ENCODE measurements at places on chromosomes 2 and 18.

- no peak for DNase-seq
Measured at GRCh38 chr2:67938053-67938452, 124.8 kb downstream of the C1D start.

- no peak for DNase-seq
Measured at GRCh38 chr2:234438305-234438977, 58.4 kb downstream of the ARL4C start.

DNA sequence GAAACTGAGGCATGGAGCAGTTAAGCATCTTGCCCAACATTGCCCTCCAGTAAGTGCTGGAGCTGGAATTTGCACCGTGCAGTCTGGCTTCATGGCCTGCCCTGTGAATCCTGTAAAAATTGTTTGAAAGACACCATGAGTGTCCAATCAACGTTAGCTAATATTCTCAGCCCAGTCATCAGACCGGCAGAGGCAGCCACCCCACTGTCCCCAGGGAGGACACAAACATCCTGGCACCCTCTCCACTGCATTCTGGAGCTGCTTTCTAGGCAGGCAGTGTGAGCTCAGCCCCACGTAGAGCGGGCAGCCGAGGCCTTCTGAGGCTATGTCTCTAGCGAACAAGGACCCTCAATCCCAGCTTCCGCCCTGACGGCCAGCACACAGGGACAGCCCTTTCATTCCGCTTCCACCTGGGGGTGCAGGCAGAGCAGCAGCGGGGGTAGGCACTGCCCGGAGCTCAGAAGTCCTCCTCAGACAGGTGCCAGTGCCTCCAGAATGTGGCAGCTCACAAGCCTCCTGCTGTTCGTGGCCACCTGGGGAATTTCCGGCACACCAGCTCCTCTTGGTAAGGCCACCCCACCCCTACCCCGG, 1.3 kb downstream of the PROC start:
- no peak for DNase-seq

DNA sequence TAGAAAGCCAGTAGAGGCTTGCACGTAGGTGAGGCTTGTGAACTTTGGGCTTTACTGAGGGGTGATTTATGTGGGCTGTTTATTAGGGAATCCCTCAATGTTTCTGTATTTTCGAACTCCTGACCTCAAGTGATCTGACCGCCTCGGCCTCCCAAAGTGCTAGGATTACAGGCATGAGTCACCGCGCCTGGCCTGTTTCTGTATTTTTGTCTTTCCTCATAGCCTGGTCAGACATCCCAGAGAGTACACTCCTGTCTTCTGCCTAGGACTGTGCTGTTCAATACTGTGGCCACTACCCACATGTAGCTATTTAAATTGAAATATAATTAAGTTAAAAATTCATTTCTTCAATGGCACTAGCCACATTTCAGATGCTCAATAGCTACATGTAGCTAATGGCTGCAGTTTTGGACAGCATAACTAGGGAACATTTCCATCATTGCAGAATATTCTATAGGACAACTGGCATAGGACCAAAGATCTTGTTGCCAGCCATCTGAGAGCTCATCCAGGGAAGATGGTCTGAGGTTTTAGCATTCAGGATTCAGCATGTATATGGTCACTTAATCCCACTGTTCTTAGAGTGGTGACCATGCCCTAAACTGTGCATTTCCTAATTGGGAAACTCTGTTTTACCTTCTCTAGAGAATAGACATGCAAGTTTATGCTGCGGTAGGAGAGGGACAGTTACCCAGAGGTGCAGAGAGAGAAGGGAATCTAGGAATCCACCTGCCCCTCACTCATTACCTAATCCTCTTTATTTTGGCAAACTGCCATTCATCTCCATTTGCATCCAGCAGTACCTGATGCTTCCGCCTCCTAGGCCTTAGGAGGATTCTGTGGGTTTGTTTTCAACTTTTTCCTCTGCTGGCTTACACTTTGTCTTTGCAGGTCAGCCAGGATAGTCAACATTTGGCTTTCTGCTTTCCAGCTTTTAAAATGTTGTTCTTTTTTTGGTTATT, 64.4 kb downstream of the LCLAT1 start:
- no peak for DNase-seq

DNA sequence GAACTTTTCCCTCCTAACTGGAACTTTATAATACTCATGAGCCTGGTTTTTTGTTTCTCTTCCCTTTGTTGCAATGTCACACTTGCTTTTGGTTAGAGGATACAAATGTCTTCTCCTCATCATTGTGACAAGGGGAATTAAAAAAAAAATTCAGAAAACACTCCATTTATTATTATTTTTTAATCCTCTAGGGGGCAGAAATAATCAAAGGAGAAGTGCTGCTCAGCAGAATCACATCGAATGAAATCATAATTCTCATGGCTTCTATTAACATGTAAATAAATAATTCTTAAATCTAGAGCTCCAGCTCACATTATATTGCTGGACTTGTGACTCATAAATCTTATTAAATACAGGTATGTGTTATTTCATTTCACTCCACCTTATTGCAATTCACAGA, 273.8 kb downstream of the TRIB2 start:
- DNase-seq, result no peak

GRCh38 chr2:58688813-58689212, 447.7 kb upstream of the FANCL start:
- no peak for DNase-seq

DNA sequence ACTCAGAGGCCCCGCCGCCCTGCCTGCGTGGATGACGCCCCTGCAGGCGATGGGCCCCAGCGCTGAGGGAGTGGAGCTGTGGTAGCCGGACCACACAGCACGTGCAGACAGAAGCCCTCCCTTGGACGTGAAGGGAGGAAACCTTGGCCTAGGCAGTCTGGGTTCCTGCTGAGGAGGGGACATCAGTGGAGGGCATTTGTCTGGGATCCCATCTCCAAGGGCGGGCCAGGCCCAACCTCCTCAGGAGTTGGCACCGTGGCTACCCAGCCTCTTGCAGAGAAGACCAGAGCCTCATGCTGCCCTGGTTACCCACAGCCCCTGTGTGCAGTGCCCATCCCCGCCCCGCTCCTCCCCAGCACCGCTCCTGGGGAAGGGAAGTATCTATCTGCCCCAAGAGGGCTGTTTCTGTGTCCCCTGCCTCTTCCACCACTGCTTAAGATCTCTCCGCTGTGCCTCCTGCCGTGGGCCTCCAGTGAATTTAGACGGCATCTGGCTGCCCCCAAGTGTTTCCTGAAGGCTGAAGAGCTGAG, 241.8 kb downstream of the KLHL29 start:
- no peak for DNase-seq

GRCh38 chr2:106030287-106031268, 163.5 kb downstream of the UXS1 start:
- no peak for DNase-seq

DNA sequence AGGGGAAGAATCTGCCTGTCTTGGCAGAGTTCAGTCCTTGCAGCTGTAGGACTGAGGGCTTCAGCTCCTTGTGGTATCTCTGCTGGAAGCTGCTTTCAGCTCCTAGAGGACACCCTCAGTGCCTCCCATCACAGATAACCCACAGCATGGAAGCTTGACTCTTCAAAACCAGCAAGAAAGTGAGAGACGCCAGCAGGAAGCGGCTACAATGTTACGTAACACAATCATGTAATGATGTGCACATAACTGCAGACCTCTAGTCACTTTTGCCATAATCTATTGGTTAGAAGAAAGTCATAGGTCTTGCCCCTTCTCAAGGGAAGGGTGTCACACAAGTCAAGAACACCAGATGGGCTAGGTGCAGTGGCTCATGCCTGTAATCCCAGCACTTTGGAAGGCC, 69.1 kb upstream of the AFF3 start:
- no peak for DNase-seq

DNA sequence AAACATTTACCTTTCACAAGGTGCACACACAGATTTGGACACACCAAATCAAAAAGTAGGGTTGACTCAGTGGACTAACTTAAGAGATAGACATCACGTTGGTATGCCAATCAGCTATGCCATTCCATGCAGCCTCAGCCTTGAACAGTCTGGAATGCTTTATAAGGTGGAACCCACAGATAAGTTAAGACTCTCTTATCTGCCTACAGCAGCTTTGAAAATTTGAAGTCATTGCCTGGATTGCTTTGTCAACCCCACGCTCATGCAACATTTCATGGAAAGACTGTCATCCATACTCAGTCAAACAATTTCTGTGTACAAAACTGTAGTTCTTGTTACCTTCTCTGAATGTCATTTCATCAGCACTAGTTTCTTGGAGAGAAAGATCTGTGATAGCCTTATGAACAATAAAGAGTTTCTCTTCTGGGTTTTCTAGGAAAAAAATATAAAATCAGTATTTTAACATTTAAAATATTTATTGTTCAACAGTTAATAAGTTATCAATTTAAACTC, 1.2 kb downstream of the ERMN start:
- no peak for DNase-seq

All from activated T-cell treated with anti-CD3 and anti-CD28 coated beads, Interleukin-2, amount 50 U/mL, for 1 hour (primary cell).